ENCODE measurements at places on chromosomes 6 and 20. TPM values are rescaled to one million over a fixed set of nuclear protein-coding genes. Genes with fewer than 3 reads are reported as not detected.

SAPCD1 gene
- 2.0 TPM for total RNA-seq

SIRPB1 gene
- total RNA-seq = 14.2 TPM

- no peak for DNase-seq
Observed at GRCh38 chr6:19921786-19922185, 84.6 kb downstream of the ID4 start.

DNA sequence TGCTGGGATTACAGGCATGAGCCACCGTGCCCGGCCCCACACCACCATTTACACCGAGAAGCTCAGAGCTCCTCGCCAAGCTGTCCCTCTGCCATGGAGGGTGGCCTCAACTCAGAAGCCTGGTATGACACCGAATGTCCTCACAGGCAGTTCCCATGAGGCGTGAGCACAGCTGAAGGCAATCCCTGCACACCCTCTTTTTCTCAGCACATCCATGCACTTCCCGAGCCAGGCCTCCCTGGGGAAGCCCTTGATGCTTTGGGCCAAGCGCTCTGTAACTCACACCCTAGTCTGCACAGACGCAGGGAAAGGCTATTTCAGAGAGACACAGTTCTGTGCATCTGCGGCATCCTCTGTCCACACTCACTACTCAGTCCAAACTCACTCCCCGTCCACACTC lies 18.4 kb downstream of the THBS2 start:
- no peak for DNase-seq

- DNase-seq = peak; percentile 10
Observed at GRCh38 chr6:52361414-52361944, 472 bp upstream of the PAQR8 start.
